ENCODE measurements at places on chromosomes 12 and 14.

DNA sequence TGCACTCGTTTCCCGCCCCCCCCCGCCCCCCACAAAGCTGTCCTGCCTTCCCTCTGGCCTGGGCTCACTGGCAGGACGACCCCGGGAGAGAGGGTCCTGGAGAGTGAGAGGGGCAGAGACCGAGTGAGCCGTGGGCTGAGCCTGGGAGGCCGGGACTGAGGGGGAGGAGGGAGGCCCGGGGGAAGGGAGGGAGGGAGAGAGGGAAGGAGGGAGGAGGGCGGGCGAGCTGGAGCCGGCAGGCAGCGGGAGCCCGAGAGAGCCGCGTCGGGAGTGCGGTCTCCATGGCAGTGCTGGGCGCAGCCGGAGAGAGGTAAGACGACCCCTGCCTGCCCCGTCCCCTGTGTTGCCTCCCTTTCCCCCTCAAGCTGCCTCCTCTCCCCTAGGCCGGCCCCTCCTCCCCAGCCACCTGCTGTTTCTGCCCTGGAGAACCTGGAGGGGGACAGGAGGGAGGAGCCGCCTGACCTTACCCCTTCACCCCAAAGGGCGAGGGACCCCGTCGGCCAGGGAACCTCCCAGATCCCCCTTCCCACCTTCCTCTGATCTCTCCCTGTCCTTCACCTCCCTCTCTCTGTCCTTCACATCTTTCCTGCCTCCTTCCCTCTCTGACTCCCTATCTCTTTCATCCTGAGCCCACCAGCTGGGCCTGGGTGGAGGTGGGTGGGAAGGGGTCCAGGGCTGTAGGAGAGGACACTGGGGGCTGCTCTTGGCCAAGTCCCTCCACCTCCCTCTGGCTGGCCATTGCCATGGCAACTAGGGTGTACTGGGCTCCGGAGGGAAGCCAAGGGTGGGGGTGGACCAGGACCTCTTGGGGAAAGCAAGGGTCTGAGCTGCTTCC is at the start of gene GPR162:
TSS of gene GPR162 (plus strand) at position 231 of the 835 bp plus-strand sequence. CDS start 2,078 bp downstream, outside the sequence.
- DNase-seq: peak; percentile 37

GRCh38 chr14:55192054-55192621 is 753 bp upstream of the DLGAP5 start:
- DNase-seq: no peak

DNA sequence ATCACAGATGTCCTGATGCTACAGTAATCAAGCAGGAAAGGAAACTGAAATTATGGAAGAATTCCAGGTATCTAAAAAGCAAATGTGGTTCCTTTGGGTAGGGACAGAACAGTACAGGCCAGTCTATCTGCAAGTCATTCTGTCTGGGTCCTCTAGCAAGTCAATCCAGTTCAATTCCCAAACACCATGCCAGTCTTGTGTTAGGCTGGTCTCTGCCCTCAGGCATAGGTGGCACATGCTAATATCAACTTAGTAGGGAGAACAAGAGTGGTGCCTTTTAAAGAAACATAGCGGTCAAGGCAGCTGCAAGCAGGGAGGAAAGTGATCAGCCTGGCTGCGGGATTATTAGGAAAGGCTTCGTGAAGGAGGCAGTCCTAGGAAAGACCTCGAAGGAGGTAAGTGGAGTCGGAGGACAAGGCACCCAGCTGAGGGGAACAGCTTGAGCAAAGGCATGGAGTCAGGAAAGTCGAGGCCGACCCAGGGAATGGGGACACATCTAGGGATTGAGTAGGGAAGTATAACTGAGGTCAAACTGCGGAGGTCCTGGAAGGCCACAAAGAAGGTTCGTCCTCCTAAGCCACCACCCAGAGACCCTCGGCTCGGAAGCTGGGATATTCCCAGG is 3.8 kb upstream of the PLEKHG6 start:
- no peak for DNase-seq

DNA sequence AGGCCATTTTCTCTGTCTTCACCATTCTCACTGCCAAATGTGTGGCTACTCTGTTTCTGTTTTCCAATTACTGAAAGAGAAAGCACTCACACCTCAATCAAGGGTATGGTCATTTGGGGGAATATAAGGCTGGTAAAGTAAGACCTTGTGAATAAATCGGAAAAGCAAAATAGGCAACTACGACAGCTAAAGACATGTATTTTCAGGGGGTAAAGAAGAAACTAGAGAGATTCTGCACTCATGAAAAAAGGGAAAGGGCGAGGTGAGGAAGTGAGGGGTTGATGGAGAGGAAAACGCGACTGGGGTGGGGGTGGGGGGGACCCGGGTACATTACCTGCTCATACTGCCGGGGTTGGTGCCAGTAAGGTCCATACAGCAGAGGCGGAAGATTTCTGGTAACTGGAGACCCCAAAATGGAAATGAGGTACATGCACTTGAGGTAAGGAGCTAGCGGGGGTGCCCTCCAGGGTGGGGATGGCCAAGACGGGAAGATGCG is 19.3 kb downstream of the CHD8 start:
- DNase-seq: no peak

- DNase-seq: no peak
Measured at GRCh38 chr14:103698380-103699260, 16.6 kb downstream of the XRCC3 start.

- DNase-seq: no peak
Measured at GRCh38 chr14:104143521-104144452, 5.4 kb downstream of the KIF26A start.

- DNase-seq: no peak
Measured at GRCh38 chr14:100820957-100821356, 5.0 kb upstream of the MEG3 start.

- no peak for DNase-seq
Measured at GRCh38 chr14:64442300-64442988, 22.9 kb upstream of the AKAP5 start.

DNA sequence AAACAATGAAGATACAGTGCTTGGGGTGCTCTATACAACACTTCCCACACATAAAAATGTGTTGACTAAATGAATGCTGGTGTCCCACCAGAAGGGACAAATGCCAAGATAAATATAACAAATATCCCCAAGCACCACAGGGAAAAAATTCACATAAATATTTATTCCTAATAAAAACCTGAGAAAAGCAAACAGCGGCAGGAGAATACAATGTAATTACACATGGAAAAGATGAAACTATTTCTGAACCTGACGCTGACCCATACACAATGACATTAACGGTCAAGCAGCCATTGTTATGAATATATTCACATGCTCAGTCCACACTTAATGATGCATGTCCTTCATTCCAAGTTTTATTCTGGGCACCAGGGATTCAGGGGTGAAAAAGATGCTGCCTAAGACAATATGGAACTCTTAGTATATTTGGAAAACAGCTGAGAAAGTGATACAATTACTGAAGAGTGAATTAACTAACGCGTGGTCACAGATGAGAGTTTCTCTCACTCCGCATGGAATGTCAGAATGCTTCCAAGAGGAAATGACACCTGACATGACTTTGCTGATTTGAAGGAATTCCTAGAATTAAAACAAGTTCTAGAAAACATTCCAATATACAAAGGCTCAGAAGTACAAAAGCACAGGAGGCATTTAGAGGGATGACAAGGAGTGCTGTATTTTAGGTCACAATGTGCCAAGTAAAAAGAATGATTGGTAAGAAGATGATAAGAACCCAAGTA is 27.9 kb upstream of the PTPRR start:
- no peak for DNase-seq

GRCh38 chr14:92385561-92385960 is 62.6 kb downstream of the SLC24A4 start:
- DNase-seq: no peak
